ENCODE measurements at places on chromosomes 2 and 18.

GRCh38 chr2:42848265-42848664 lies 55.9 kb upstream of the HAAO start:
- DNase-seq: no peak

DNA sequence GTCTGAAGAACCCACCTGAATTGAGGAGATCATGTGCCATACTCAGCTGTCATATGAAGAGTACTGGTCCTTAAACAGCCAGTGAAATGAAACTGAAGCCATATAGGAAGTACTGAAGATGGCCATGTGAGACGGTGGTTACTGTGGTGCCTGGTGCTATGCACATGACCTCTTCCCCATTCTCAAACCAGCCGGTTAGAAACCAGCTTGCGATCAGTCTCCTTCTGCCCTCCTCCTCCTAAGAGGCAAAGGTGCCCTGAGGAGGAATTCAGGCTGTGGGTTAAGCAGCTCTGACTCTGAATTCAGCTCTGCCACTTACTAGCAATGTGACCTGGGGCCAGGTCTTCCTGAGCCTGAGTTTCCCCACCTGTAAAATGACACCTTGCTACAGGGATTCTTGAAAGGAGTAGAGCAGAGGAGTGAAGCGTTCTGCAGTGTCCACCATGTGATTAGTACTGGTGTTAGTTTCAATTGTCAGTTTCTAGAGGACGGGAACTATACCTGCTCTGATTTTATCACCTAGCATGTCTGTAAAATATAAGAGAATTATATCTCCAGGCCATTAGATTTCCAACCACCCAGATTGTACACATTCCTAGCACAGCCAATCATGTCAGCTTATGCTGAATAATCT lies 5.1 kb downstream of the FECH start:
- DNase-seq: no peak

DNA sequence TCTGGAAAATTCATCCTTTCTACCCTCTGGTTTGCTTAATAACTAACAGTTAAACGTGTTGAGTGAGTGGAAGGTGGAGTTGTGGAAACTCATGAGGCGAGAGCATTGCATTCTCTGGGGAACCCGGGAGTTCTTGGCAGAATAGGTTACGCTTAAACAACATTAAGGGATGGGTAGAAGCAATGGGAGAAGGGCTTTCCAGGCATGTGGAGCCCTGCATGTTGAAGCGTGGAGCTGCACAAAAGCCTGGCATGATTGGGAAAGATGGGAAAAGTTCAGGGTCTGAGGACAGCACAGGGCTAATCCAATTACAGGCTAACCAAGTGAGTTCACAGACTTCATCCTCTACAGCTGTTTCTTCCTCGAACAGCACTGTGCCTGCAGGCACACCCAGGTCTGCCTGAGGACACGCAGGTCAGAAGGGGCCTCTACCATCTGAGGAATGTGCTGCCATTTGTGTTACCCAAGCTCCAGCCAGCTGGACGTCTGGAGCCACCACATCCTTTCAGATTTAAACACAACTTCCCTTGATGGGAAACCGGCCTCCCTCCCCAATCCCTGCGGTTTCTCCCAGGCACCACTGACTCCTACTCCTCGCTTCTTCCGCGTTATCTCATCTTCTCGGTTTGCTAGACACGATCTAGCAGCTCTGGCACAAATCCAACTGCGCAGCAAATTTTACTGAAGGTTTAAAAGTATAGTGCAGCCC lies 164.2 kb downstream of the ANTXR1 start:
- DNase-seq: no peak

GRCh38 chr18:75023473-75023872 lies 185.5 kb downstream of the PTGR3 start:
- no peak for DNase-seq

DNA sequence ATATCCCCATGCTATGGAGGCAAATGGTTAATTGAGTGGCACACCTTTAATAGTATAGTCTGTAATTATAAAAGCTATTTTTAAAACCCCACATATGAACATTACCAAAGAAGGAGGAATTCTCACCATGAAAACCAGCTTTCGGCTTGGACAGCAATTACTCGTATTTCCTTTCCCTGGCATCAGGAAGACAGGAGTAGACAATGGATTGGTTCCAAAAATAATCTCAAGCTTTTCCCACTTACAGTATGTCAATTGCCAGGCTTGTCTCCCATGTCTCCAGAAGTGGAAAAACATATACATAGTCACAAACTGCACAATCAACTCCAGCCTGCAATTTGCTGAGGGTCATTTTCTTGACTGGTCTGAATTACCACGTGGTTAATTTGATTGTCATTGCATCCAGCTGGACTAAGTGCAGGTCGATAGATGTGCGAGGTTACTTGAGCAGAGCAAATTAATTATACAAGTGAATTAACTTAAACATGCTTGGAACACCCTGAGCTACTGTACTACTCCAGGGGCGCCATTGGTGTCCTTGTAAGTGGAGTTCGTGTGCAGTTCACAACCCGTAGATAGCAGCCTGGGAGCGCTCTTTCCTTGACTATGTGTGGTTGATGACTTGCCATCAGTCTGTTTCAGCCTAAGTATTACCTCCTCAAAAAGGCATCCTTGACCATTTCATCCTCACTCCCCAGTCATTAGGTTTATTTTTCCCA lies 124.3 kb upstream of the PELI1 start:
- DNase-seq: no peak

DNA sequence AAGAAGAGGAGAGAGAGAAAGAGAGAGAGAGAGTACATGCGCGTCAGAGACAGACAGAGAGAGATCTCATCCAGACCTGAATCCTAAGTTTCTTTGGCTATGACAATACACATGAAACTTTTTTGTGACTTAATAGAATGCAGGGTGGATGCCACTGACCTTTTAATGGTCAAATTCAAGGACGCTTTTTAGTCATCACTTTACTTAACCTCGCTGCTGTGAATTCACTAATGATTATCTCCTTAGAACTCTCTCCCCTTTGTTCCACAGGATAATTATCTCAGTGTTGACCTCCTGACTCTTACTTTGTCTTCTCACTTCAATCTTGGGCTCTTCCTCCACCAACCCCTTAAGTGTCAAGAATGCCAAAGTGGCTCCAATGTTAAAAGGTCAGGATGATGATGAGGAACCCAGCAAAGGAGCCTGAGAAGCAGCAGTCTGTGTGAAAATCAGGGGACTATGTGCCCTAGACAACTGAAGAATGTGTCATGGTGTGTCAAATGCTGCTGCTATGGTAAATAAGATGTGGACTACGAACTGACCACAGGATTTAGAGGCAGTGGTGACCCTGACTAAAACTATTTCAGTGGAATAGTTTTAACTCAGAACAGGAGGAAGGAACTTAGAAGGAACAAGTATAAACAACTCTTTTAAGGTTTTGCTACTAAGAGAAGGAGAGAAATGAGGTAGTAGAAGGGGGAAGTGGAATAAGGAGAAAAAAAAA lies 382.1 kb downstream of the ZEB2 start:
- DNase-seq: no peak

GRCh38 chr2:191835539-191836350 lies 11.1 kb downstream of the CAVIN2 start:
- no peak for DNase-seq

- no peak for DNase-seq
Observed at GRCh38 chr2:98902209-98903063, 33.6 kb downstream of the CRACDL start.

- no peak for DNase-seq
Observed at GRCh38 chr2:42303252-42303651, 57.8 kb downstream of the COX7A2L start.

DNA sequence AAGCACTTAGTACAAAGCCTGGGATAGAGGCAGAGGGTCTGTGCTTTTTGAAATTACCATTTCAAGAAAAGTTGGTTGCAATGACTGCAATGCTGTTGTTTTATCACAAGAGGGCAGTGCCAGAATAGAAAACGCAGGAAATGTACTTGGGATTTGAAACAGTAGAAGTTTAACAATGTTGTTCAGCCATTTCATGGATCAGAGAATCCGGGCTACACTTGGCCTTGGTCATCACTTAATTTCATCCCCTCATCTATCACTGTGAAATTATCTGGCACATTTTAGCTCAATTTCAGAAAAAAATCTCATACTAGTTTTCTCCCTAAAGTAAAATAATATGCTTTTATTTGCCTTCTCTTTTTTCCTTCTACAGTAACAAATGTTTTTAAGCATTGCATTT lies 70.8 kb downstream of the RAPGEF4 start:
- no peak for DNase-seq

GRCh38 chr18:58407649-58408407 lies 221.1 kb downstream of the ALPK2 start:
- no peak for DNase-seq

GRCh38 chr2:177667626-177668025 lies 275.1 kb downstream of the AGPS start:
- no peak for DNase-seq

- no peak for DNase-seq
Observed at GRCh38 chr2:144390424-144391020, 129.4 kb downstream of the ZEB2 start.

- peak; percentile 66 for DNase-seq
Observed at GRCh38 chr18:13279181-13280069, 60.9 kb downstream of the LDLRAD4 start.

GRCh38 chr2:145638675-145639074 lies 1118.8 kb upstream of the ZEB2 start:
- no peak for DNase-seq

DNA sequence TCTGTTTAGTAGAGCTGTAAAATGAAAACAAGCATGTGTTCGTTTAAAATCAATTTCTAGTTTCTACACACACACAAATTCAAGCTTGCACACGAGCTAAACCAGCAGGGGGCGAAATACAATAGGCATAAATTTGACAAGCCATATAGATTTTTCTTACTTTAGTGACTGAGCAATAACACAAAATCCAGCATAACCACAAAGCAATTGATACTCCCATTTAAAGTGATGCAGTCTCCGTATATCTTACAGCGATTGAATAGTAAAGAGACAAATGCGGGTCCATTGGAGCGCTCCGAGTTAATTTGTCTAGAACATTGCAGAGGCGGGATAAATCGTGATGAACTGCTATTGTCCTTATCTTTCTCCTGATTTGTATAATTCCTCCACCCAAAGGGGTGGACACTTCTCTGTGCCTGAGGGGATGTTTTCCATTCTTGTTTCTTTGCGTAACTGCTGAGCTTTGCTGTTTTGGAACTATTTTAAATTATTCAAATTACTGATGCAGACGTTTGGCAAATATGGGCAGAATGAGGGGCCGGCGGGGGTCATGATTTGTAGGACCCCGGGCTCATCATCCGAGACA lies 1.2 kb upstream of the AFTPH start:
- DNase-seq: peak; percentile 45

DNA sequence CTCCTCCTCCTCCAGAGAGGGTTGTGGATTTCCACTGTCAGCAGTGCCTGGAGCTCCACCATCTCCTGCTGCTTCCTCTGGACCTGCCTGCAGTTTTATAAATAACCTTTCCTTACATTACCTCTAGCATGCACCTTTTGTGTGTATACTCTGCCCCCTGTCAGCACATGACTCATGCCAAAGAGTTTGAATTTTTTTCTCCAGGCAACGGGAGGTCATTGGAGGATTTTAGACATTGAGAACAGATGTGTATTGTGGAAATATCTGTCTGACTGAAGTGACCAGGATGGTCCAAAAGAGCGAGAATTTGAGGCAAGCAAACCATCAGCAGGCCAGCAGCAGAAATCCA lies 31.7 kb downstream of the IL37 start:
- no peak for DNase-seq

DNA sequence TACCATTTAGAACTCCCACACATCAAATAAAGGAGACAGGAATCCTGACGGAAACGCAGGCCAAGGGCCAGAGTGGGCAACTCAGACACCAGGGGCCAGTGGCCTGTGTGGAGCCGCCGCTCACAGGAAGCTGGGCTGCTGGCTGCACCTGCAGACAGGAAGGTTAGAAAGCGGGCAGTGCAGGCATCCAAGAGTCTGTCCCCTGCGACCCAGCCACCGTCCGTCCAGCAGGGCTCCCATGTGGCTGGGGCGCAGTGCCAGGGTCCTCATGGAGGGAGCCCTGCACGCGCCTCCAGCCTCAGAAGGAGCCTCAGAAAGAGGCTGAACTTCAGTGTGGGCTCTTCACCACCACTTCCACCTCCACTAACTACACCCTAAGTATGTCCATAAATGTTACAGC lies 2.5 kb upstream of the ANO7 start:
- DNase-seq: no peak

- no peak for DNase-seq
Observed at GRCh38 chr2:133420788-133421187, 147.5 kb downstream of the NCKAP5 start.

DNA sequence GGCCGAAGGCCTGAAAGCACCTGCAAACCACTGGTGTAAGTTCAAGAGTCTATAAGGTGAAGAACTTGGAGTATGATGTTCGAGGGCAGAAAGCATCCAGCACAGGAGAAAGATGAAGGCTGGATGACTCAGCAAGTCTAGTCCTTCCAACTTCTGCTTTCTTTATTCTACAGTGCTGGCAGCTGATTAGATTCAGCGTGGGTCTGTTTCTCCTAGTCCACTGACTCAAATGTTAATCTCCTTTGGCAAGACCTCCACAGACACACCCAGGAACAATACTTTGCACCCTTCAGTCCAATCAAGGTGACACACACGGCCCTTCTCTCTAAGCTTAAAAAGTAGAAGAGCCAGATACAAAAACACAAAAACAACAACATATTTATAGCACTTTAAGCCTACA lies 43.4 kb downstream of the NMS start:
- no peak for DNase-seq

- DNase-seq: peak; percentile 10
Observed at GRCh38 chr2:25453199-25453905, 111.6 kb upstream of the DNMT3A start.

DNA sequence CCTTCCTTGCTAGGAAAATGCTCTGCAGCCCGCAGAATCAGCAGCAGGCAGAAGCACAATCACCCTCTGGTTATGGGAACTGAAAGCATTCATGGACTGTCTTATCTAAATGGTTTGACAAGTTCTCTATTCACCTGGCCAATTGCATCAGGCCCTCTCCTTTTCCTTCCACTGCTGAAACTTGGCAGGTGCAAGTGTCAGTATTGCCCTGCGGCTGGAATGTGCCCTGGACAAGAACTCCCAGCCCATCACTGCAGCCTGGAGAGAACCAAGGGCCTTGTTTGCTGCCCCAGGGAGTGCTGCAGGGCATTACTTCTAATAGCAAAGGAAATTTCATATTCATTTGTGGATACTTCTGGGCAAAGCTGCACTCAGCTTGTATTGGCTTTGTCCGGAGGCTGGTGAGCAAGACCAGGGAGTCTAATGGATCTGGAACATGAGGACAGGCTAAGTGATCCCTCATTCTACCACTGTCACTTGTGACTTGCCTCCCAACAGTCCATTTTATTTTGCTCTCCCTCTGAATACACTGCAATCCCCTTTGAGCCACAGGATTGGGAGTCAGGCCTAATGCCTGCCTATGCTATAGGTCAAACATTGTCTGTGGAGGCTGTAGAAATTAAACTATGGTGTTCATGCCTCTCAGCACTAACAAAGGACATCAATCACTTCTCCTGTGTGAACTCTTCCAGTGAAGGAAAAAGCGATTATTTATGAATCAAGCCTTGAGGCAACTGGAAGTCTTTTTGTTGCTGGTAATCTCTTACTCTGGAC lies 116.9 kb downstream of the LYPD6B start:
- no peak for DNase-seq

DNA sequence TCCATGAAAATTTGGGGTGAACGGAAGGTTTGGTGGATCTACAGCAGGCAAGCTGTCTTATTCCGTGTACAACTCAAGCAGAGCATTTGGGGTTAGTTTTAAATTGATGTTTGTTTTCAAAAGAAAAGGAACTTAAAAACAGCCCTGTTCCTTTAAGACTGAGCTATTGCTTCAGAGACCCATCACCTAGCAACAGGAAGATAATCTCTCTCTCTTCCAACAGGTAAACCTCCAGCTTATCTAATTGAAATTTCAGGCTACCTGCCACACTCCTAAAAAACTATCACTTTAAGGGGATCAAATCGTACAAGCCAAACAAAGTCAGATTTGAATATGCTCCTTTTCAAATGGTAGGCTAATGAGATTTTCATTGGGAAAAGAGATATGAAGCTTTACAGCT lies 101.8 kb downstream of the RNF152 start:
- no peak for DNase-seq

All from stimulated activated CD4-positive, alpha-beta T cell treated with anti-CD3 and anti-CD28 coated beads, Interleukin-4, amount 100 ng/mL, for 4 hours (primary cell).